ENCODE measurements at places on chromosomes 7 and 10.

GRCh38 chr7:124764847-124765400, 668 bp downstream of the GPR37 start:
- DNase-seq, result no peak

GRCh38 chr10:84908491-84908890, 580.1 kb downstream of the CCSER2 start:
- no peak for DNase-seq

DNA sequence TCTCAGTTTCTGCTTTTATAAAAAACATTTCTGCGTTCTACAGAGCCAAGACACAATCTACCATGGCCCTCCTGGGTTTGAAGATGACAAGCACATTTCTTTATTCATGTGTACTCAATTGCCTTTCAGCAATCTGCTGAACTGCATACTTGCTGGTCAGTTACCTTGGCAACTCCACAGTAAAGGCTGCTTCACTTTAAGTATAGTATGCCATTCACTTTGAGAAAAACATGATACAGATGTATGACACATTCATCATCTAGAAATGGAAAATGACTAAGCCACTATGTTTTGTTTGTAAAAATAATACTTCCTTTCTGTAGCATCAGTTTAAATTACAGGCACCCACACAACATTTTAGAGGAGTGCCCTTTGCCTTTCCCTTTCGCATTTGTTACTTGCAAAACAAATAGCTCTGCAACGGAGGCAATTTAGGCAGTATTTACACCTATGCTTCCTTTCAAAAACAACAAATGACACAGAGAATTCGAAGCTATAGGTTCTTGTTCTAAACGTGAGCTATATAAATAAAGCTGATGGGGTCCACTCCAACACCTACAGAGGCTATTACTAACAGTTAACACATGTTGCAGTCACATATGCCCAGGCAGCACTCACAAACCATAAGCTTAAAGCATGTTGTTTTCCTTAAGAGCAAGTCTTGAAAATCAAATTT, 23.5 kb downstream of the SGCE start:
- peak; percentile 30 for DNase-seq

- no peak for DNase-seq
These were observed 7.6 kb downstream of the NDST2 start for GRCh38 chr10:73803680-73804286.

- DNase-seq, result no peak
These were observed 77.6 kb downstream of the DENND2A start for GRCh38 chr7:140562926-140563481.

GRCh38 chr10:64345856-64346255, 824.7 kb downstream of the REEP3 start:
- DNase-seq, result no peak

GRCh38 chr10:112728118-112728883, 221.7 kb upstream of the TCF7L2 start:
- no peak for DNase-seq

GRCh38 chr10:71424496-71425194, 27.9 kb downstream of the CDH23 start:
- no peak for DNase-seq

Data from AG20443 (cell line).